ENCODE measurements at places on chromosomes 2 and 18.

DNA sequence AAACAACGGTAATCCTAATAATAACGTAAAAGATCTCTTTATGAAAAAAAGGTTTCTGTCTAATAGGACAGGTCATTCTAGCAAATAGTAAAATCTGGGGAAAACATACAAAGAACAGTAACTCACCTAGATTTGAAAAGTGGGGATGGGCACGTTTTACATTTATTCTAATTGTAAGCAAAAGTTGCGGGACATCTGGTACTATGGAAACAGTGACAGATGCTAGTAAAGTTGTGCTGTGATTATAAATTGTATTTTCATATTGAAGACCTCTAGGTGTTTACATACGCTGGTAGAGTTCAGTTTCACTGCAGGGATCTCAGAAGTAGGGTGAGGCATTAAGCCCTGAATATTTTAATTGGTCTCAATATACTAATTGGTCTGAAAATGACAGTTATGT is 422.5 kb downstream of the DPP10 start:
- DNase-seq, result no peak

GRCh38 chr18:49646873-49647272 is 85.0 kb downstream of the LIPG start:
- DNase-seq, result no peak

DNA sequence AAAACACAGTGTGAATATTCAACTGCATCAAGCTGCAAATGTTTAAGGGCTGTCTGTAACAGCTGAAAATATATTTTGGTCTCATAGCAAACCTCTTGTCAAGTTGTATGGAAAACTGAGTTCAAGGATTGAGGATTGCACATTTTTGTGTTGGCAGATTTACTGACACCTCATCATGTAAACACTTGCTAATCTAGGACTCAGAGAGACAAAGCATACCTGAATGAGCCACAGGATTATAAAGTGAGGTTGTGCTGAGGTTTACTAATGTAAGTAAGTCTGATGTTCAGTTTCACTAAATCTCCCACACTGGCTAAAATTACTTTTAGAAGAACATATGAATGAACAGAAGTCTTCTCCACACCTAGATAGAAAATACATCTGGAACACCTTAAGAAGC is 1993.1 kb upstream of the CELF4 start:
- no peak for DNase-seq

DNA sequence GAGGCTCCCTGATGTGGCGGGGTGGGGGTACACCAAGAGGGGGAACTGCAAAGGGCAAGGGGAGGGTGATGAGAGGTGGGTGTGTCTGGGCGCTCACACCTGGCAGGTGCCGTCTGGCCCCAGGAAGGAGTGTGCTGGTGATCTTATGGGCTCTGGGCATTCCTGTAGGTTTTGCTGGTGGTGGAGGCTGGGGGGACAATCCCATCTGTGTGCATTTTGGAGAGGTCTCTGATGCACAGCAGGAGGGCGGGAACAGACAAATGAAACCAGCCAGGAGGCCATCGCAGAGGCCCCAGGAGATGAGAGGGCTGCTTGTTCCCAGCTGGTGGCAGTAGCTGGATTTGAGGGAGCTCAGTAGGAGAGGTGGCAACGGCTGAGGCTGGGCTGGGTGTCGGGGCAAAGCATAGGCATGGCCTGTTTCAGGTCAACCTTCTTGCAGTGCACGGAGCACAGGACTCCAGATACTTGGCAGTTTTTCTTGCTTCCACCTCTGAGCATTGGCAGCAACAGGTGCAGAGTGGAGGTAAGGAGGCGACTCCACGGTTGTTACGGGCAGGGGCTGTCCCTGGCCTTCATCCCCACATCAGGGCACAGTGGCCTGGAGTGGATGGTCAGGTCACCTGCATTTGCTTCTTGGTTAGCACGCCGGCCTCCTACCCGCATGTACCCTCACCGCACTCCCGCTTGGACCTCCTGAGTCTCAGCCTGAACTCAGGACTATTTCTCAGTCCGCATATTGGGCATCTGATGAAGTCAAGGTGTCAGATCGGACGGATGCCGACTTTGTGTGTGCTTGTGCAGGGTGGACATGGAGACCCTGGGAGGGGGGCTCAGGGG is 194.2 kb upstream of the HDAC4 start:
- no peak for DNase-seq
